ENCODE measurements at places on chromosomes 11 and 22.

GRCh38 chr11:109756951-109757350, 335.0 kb downstream of the C11orf87 start:
- no peak for DNase-seq

DNA sequence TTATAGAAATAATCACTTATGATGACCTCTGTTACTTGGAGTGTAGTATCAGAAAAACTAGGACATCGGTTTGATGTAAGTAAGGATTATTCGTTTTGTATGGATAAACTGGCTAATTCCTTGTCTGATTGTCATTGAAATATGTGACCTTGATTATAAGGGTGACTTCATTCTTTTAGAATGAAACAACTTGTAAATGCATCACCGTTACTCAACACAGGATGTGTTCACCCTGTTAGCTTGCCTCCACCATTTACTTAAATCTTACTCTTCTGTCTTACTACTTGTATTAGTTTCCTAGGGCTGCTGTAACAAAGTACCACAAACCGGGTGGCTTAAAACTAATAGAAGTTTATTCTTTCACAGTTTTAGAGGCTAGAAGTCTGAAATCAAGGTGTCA, 7.9 kb downstream of the SFI1 start:
- no peak for DNase-seq

DNA sequence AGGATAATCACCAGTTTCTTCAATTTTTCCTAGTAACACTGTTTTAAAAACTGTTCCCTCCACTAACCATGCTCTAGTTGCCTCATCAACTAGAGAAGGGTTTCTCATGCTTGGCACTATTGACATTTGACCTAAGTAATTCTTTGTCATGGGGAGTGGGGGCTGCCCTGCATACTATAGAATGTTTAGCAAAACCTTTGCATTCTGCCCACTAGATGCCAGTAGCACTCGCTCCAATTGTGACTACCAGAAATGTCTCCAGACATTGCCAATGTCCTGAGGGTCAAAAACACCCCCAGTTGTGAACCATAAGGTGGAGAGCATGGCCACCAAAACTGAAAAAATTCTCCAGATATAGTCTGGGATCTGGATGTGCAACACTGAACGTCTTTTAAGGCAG, 27.6 kb upstream of the BMAL1 start:
- DNase-seq: peak; percentile 34

- no peak for DNase-seq
These were observed 29.7 kb upstream of the TIMP3 start for GRCh38 chr22:32771756-32772155.

DNA sequence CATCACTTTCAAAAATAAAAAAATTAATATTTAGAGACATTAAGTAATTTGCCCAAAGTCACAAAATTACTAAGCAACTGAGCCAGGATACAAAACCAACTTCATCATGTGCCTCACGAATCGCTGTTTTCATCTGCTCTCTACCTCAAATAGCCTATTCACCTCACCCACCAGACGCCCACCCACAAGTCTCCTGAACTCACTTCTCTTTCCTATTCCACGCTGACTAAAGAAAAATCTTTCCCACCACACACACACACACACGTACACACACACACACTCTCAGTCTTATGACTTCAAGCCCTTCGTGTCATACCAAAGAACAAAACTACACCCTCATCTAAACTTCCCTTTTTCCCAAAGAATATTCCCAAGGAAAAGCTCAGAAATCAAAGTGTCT, 2.2 kb downstream of the OR8B12 start:
- no peak for DNase-seq

GRCh38 chr11:131875611-131876010, 505.2 kb downstream of the NTM start:
- no peak for DNase-seq

GRCh38 chr11:72798361-72798760, 4.5 kb upstream of the STARD10 start:
- no peak for DNase-seq

DNA sequence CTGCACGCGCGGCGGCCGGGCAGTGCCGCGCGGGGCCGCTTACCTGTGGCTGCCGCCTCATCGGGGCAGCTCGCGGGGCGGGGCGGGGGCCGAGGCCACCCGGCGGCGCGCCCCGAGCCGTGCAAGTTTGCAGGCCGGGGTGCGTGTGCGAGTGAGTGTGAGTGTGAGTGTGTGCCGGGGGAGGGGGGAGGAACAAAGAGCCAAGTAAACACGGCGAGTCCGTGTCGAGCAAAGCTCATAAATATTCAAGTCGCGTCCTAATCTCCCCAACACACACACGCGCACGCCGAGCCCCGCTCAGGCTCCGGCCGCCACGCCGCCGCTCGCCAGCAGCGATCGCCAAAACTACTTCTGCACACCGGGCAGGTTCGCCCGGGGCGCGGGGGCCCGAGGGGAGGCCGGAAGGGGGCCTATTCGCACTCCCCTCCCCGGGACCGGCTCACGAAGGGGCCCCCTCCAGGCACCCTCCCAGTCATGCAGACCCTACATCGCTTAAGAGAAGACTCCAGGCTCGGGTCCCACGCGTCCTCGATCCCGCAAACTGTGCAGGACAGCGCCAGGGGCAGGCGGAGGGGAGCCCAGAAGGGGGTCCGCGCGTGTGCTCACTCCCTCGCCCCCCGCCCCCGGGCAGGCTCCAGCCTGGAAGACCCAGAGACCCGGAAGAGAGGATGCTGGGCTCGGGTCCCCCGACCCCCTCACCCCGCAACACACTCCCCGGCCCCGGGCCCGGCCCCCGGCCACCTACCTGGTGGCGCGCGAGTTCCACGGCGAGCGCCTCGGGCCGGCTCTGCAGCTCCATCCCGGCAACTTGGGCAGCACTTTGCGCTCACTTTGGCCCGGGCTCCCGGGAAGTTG, 827 bp downstream of the PHF21B start:
- no peak for DNase-seq

- no peak for DNase-seq
These were observed 163.8 kb downstream of the SWAP70 start for GRCh38 chr11:9827708-9828107.

GRCh38 chr11:86753459-86753858, 46.9 kb upstream of the PRSS23 start:
- DNase-seq: no peak

GRCh38 chr11:63813035-63813562, at the start of gene SPINDOC:
SPINDOC (plus strand) TSS chr11:63813456; CDS start chr11:63813687, 231 bp downstream.
- DNase-seq: peak; percentile 79

DNA sequence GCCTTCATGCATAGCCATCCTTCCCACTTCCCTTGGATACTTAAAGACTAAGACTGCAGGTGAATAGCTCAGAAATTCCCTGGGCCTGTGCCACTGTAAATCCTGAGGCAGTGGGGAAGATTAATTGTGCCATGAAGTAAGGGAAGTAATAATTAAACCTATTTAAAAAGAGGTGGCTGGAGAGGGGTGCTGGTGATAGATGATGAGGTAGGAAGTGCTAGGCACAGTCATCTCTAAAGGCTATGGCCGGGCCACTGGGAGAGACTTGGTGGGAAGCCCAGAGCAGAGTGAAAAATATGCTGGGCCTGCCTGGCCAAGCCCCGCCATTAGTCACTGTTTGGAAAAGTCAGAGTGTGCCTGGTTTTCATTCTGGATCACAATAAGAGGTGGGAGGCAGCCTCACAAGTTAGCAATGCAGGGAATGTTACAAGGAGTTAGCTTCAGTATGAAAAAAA, 197.2 kb upstream of the PITPNB start:
- no peak for DNase-seq

DNA sequence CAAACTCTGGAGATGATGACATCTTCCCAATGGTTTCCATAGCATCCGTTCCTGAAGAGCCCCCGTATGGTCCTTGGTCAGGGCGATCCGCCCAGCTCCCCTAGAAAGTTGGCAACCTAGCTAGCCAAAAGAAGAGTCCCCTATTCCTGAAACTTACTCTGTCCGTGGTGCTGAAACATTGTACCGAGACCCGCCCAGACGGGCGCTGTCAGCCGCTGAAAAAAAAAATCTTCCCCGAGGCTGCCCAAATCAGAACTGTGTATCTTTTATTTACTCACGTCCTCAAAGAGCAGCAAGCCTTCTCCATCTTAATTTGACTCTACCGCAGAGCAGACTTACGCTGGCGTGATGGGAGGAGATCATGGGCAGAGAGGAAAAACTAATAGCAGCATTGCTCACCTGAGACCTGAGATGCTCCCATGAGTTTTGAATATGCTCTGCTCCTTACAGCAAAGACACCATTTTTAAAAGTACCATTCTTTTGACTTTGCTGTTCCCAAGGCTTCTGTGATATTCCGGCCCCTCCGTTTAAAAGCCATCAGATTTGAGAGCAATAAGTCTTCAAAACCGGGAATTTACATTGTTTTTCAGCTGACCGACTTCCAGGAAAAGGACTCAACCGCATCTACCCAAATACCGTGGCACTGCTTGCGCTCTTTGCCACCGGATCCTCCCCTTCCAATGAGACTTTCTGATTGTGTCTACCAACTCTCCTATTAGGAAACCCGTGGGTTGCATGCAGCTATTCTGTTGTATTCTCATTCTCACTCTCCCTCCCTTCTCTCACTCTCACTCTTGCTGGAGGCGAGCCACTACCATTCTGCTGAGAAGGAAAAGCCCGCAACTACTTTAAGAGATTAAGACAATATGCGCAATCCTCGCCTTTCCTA, at the start of gene SLC17A6:
Gene SLC17A6, plus strand, starts transcription at position 786 of the 890 bp plus-strand sequence. CDS start 153 bp downstream, outside the sequence.
- no peak for DNase-seq

DNA sequence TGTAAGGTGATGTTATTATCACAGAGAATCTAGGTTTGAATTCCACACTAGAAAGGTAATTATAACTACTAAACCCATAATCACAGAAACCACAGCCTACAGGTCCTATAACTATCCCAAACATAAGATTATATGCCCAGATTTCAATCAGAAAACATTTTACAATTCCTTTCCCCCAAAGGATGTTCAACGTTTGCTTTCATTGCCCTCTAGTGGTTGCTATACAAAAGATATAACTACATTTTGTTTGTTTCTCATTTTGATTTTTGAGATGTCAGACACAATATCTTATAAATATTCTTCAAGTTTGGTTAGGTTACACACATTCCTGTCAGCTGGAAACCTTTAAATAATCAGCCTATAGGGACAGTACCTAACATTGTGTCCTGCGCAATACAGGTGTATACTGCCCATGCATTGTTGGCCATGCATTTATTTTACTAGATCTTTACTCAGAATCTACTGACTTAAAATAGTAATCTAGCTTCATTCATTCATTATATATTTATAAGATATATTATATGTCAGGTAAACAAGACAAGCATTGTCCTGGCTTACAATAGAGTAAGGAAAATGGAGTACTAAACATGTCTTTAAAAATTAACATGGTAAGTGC, 530.5 kb upstream of the CCDC90B start:
- no peak for DNase-seq

DNA sequence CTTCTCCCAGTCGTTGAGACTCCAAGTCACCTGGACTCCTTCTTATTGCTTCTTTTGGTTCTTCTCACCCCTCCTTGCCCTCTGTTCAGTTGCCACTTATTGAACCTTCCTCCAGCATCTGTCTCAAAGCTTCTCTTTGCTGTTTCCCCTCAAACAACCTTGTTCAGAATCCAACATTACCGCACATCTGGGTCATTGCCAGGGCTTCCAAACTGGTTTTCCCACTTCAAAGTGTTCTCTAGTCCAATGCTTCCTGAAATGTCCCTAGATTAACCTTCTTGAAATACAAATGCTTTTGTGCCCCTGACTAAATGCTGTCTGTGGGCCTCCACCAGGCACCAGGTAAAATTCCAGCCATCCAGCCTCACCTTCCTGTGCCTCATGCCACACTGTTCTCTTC, 100.8 kb upstream of the TTC12 start:
- DNase-seq: no peak

DNA sequence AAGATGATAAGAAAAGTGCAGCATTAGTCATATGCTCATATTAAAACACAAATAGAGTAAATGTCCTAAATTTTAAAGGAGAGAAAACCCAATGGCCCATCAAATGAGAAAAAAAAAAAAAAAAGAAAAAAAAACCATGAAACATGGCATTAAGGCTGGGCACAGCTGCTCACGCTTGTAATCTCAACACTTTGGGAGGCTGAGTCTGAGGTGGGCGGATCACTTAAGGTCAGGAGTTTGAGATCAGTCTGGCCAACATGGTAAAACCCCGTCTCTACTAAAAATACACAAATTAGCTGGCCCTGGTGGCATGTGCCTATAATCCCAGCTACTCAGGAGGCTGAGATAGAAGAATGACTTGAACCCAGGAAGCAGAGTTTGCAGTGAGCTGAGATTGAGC, 515.5 kb upstream of the ANO3 start:
- DNase-seq: no peak

GRCh38 chr22:45358127-45358526, 48.4 kb downstream of the FAM118A start:
- DNase-seq: no peak

GRCh38 chr22:17093081-17093480, 8.3 kb downstream of the IL17RA start:
- no peak for DNase-seq

DNA sequence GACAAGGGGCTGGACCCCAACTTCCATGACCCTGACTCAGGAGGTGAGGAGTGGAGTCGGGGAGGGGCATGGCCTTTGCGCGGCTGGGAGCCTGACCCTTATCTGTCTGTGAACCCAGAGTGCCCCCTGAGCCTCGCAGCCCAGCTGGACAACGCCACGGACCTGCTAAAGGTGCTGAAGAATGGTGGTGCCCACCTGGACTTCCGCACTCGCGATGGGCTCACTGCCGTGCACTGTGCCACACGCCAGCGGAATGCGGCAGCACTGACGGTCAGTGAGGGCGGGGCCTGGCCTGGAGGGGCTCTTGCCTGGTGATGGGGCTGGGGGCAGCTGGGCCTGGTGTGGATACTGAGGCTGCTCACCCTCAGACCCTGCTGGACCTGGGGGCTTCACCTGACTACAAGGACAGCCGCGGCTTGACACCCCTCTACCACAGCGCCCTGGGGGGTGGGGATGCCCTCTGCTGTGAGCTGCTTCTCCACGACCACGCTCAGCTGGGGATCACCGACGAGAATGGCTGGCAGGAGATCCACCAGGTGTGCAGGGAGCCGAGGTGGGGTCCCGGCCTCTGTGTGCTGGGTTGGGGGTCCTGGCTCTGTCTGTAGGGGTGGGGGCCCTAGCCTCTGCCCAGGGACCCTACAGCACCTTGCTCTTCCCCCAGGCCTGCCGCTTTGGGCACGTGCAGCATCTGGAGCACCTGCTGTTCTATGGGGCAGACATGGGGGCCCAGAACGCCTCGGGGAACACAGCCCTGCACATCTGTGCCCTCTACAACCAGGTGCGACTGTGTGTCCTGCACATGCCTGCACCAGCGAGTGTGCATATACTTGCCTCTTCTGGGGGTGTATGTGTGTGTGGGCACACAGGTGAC, 6.3 kb downstream of the SHANK3 start:
- no peak for DNase-seq
